ENCODE measurements at places on chromosomes 1 and 21.

- no peak for DNase-seq
Observed at GRCh38 chr1:109821221-109821669, 57.5 kb upstream of the EPS8L3 start.

GRCh38 chr1:179968994-179969919 is 14.6 kb downstream of the CEP350 start:
- no peak for DNase-seq

GRCh38 chr1:7221826-7222694 is 436.8 kb downstream of the CAMTA1 start:
- DNase-seq, result no peak

DNA sequence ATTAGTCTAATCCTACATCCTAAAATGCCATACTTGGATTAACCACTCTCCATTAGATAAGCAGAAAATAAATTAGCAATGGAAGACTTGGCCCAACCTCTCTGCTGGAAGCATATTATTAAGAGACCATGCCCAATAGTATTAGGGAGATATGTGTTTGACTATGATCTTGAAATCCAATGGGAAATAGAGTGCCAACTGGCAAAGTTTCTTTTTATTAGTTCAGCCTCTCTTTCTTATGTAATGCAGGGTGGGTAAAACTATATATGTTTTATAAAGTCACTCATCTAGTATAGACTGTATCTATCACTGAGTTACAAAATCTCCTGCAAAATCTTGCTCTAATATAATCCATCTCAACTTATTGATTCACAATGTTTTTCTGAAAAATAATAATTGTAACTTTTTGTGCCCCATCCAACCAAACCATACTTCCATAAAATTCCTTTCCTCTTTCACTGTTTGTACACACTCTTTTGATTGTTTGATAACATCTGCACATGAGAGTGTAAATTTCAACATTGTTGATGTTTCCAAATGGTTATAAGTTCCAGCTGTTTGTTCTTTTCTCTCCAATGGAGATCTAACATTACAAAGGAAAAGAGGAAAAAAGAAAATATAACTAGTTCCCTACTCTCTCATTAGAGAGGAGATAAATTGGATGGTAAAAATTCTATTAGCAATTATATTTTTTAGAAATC is 408.1 kb upstream of the ADGRL2 start:
- DNase-seq, result no peak

GRCh38 chr1:115783311-115783710 is 14.8 kb upstream of the CASQ2 start:
- DNase-seq, result no peak

DNA sequence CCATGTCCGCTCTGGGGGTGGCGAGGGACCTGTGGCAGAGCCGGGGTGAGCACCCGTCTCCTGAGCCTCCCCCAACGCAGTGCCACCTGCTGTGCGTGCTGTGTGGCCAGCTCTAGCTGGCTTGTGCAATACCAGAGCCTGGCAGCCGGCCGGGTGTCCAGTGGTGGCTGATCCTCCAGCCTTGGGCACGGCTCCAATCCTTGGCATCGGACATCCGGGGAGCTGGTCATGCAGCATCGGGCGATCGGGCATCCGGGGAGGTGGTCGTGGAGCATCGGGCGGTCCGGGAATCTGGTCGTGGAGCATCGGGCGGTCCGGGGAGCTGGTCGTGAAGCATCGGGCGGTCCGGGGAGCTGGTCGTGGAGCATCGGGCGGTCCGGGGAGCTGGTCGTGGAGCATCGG is 8.1 kb downstream of the SLX9 start:
- no peak for DNase-seq

DNA sequence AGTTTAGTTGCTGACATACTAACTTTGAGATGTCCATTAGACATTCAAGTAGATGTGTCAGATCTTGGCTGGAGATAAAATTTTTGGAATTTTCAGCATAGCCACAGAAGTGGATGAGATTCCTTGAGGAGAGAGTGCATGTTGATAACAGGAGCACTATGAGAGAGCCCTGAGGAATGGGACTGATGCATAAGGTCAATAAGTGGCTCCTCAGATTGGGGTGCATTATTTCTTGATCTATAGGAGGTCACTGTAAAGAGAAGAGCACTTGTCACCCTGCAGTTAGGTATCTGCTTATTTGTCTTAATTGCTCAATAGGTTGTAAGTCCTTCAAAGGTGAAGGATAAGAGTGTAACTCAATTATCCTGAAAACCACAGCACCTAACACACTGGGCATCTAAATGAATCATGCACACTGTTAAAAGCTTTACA is 52.0 kb upstream of the TACSTD2 start:
- no peak for DNase-seq

GRCh38 chr1:29272147-29272907 is 36.0 kb downstream of the PTPRU start:
- no peak for DNase-seq

- DNase-seq, result no peak
Observed at GRCh38 chr1:94623560-94624148, 82.1 kb upstream of the F3 start.

GRCh38 chr21:21921410-21922232 is 923.4 kb downstream of the NCAM2 start:
- no peak for DNase-seq

GRCh38 chr1:230283678-230284077 is 142.5 kb downstream of the PGBD5 start:
- DNase-seq, result no peak
